Upper lobe of left lung (tissue), 6 donors: ENCODE measurements at places on chromosomes 11 and 22. TPM values are rescaled to one million over a fixed set of nuclear protein-coding genes. Genes with fewer than 3 reads are reported as not detected.
A peak's percentile ranks its signal among the peaks of the same experiment; 100 is the strongest.

GRCh38 chr22:20809538-20810185, 35.7 kb downstream of the SERPIND1 start:
- DNase-seq: no peak

DNA sequence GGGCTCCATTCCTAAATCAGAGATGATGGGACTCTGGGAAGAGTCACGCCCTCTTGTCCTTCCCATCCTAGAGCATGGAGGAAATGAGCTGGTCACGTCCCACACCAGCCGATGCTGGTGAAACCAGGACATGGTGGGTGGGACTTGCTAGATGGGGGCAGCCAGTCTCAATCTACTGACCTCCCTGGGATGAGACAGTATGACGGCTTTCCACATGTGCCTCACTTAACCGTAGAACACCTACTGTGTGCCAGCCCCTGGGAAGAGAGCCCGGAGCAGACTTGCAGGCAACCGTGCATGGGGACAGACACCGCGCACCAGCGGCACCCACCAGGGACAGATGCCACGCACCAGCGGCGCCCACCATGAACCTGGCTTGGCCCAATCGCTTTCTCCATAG, 3.8 kb downstream of the OSBPL5 start:
- peak; percentile 74 for DNase-seq

DNA sequence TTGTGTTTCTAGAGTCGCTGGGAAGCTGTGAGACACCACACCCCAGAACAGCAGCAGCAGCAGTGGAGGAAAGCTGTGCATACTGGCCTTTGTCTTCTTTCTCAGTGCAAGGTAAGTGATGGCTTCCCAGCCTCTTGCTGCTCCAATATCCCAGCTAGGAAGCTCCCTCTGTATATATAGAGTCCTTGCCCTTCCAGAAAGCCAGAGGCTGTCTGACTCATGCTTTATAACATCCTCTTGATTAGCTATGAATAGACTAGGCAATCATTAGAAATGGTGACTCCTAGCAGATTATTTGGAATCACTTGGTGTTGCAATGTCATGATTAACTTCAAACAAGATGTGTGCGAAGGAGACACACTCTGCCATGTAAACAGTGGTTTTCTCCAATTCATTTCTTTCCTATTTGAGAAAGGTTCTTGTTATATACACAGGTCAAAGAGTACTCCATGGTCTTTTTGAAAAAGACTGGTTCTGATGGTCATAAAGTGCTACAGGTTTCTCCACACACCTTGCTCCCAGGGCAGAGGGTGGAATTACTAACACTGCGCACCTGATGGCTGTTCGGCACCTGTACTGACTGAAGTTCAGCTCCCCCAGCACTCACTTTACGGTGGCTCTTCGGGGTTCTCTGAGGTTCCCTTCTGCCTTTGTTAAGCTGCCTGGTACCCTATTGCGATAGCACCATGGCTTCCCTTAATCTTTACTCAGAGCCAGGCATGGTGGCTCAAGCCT, at the start of gene MMP1:
Gene MMP1, minus strand, starts transcription at position 149 of the 735 bp plus-strand sequence. Its CDS starts 68 bp downstream, at position 81.
- no peak for DNase-seq

DNA sequence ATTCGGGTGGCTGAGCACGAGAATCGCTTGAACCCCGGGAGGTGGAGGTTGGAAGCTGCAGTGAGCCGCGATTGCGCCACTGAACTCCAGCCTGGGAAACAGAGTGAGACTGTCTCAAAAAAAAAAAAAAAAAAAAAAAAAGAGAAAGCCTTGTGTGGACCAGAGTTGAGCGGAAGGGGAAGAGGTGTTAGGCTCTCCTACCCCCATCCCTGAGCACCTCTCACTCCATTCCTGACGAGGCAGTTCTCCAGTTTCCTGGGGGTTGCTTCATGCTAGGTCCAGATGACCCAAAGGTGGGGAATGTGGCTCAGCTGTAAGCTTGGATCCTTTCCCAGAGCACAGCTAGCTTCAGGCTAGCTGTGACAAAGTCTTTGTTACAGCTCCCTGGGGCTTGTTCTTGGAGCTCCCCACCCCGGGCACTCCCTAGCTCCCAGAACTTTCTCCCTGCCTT, 8.8 kb upstream of the DNAL4 start:
- peak; percentile 53 for DNase-seq

DNA sequence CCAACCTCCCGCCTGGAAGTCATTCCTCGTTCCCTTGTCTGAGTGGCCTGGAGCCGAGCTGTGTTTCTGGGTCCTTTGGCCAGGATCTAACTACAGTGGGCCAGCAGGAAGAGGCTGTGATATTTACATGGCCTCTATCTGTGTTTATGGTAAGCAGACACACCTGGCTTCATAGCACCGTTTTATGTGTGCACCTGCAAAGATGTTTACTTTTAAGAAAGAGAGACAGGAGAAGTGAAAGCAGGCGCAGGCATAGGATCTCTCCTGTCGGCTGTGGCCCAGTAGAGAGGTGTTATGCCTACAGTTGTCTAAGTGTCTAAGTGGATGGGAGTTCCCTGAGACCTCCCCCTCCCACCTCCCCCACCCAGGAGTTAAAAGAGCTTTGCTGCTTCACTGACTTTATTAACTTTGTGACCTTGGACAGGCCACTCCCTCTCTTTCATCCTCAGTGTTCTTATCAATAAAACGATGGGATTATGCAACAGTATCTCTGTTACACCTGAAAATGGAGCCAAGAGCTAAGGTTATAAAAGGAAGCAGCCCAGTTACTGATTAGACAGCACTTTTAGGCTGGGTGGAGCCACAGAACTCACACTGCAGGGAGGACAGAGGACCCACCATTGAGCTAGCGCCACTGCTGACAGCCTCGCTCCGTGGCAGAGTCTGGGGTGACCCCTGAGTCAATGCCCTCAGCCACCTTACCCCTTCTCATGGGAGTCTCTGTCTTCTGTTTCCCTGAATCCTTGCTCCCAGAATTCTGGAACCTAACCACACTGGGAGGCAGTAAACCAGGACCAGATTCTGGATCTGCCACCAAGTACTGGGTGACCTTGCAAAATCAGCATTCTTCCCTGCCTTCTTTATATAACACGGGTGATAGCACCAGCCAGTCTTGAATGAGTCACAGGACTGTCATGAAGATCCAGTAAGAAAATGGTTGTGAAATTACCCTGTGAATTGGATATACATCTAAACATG, 22.0 kb downstream of the ST14 start:
- DNase-seq: peak; percentile 63

RAB3IL1 gene
- total RNA-seq: 9.1 TPM

MIOX gene
- not detected for total RNA-seq

- no peak for DNase-seq
Measured at GRCh38 chr22:26515931-26516330, 3.7 kb upstream of the TFIP11 start.

- DNase-seq: no peak
Measured at GRCh38 chr11:132037467-132037862, 667.0 kb downstream of the NTM start.

TMEM138 gene
- total RNA-seq: 95.3 TPM

MRGPRF gene
- 3.0 TPM for total RNA-seq

- DNase-seq: peak; percentile 100
Measured at GRCh38 chr11:67420646-67421429, 5.4 kb downstream of the CARNS1 start.

DNA sequence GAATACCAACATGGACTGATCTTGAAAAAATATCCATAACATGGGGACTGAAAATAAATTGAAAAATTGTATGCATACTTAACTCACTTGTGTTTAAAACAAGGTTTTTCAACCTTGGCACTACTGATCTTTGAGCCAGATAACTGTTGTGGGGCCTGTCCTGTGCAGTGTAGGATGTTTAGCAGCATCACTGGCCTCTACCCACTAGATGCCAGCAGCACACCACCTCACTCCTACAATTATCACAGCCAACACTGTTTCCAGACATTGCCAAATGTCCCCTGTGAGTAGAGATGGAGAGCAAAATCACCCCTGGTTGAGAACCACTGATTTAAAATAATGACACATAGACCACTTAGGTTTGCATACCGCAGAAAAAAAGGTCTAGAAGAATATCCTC, 45.0 kb upstream of the SLC1A2 start:
- DNase-seq: no peak

- peak; percentile 71 for DNase-seq
Measured at GRCh38 chr11:61791737-61792309, 576 bp downstream of the TMEM258 start.

DNA sequence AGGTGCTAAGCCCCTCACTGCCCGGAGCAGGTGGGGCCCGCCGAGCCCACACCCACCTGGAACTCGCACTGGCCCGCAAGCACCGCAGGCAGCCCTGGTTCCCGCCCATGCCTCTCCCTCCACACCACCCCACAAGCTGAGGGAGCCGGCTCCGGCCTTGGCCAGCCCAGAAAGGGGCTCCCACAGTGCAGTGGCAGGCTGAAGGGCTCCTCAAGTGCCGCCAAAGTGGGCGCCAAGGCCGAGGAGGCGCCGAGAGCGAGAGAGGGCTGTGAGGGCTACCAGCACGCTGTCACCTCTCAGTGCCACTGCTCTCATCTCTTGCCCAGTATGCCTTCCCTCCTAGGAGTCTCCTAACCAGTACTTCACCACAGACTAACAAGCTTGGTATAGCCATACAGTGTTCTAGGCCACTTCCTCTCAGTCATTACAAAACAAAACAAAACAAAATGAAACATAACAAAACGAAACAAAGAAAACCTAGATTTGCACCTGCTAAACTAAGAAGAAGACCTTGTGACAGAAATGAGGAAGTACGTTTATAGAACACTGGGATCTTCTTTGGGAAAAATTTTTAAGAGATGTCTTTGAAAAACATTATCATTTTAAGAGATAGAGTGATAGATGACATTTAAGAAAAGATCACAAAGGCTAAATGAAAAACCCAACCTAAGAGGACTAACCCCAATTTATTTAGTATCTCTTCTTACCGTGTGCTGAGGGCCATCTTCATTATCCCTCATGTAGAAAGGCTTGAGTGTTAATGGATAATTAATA, 47.7 kb upstream of the GAB2 start:
- no peak for DNase-seq

- DNase-seq: no peak
Measured at GRCh38 chr22:21816787-21817496, 50.5 kb downstream of the MAPK1 start.

- no peak for DNase-seq
Measured at GRCh38 chr11:76257074-76257719, 50.9 kb upstream of the WNT11 start.

GRCh38 chr11:118606157-118606843, 1.1 kb upstream of the PHLDB1 start:
- no peak for DNase-seq

DNA sequence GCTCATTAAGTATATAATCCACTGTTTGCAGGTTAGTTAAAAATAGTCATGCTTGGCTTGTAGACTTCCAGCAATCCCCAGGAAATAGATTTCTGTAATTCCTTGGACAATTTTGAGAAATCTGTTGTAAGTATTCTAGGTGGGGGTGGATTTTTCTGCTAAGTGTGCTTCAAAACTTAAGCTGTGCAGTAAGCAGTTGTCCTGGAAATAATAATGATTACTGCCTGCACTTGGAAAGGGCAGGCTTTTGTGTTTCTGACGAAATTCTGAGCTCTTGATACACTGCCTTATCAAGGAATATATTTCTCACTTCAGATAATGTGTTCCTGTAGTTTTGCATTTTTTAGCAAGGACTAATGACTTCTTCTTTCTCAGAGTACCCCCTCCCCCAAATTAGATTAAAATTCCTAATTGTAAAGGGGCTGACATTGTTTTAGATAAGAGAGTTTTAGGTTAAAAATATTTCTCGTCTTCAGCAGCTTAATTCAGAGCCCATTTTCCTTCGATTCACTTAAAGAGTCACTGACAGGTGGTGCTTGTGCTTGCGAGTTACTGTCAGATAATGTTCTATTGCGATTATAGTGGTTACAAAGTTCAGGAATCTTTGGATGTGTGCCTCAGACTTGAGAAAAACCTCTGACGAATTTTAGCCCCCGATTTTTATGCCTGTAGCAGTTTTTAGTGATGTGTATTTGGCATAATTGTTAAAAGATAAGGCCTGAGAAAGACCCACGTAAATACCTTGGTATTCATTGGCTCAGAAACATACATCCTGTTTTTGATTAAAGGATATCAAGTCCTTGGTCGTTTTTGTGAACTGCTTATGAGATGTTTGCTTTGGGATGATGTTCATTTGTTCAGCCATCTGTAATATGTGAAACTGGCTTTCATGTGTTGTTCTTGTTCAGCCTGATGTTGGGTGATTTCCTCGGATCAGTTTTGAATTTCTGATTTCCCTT, 120.5 kb downstream of the HIPK3 start:
- no peak for DNase-seq

DNA sequence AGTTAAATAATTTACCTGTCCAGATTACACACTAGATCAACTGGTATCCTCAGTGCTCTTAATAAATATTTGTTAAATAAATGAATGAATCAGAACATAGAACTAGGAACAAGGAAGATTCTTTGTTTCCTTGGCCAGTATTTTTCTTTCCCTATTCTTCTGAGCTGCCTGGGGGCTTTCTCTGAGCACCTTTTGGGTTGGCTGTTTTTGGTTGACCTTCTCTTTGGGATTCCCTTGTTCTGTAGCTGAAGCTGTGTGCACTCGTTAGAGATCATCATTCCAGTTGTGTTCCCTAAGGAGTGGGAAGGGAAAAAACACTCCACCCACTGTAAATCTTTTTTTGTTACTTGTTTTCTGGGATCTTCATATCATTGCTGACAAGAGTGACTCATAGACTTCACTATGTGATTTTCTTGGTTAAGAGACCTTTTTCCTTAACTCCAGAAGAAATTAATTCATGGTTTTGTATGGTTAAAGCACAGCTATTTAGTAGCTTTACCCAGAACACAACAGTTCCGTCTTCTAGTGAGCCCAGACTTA, 84.3 kb downstream of the STIM1 start:
- DNase-seq: no peak

GRCh38 chr11:101553891-101554292, 29.9 kb downstream of the TRPC6 start:
- no peak for DNase-seq

DNA sequence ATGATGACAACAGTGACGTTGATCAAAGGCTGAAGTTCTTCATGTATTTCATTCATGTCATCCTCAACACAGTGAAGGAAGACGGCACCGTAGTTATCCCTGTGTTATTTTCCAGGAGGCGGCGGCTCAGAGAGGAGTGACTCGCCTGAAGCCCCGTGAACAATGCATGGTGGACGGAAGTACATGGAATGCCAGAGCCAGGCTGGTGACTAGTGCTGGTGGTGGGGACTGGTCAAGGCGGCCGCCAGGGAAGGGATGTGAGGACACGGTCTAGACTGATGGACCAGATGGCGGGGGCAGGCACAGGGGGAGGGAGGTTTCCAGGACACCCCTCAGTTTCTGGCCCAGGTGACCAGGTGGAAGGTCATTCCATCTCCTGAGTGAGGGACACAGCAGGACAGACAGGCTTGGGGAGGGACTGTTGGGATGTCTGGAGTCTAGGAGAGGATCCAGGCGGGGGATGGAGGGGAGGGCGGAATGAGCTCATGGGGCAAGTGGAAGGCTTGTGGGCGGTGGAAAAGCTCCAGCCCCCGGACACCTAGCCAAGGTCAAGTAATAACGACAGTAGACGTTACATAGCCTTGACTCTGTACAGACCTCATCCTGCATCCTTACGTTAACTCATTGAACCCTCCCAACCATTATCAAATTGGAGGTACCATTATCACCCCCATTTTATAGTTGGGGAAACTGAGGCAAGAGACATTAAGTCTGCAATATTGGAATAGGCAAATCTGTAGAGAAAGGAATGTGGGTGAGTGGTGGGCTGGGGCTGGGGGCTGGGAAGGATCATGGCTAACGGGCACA, 16.0 kb upstream of the PICK1 start:
- DNase-seq: no peak
